ENCODE measurements at places on chromosomes 1 and 21.

GRCh38 chr21:16863908-16864307 lies 648.9 kb upstream of the CXADR start:
- DNase-seq = no peak

DNA sequence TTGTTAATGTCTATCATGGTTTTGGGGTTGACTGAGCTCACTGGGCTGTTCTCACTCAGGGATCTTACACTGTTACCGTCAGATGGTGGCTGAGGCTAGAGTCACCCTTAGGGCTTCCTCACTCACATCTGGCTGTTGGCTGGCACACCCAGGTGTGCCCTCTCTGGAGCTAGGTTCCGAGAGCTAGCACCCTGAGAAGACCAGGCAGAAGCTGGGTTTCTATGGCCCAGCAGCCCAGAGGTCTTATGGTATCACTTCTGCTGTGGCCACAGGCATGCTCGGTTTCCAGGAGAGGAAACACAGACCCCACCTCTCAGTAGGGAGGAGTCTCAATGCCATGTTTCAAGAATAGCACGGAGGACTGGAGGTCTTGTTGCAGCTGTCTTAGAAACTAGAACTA lies 20.7 kb upstream of the KIF1B start:
- no peak for DNase-seq

- DNase-seq = no peak
Observed at GRCh38 chr1:151273924-151274466, 8.1 kb upstream of the ZNF687 start.

GRCh38 chr1:36776948-36777831 lies 257.1 kb downstream of the GRIK3 start:
- DNase-seq = no peak

DNA sequence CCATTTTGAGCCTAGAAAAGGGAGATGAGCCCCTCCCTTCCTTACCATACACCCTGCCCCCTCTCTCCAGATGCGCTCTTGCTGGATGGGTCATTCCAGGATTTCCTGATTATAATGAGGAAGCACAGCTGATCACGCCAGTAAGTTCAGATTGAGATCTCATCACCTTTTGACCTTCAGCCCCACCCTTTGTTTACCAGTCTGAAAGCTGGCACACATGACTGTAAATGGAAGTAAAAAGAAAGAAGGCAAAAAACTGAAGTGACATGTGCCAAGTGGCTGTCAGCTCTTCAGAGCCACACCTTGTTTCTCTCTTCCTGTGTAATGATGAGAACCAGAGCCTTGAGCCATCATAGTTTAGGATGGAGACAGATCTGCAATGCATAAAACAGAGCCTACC lies 27.9 kb downstream of the S1PR1 start:
- DNase-seq = no peak

GRCh38 chr1:93979718-93980319 lies 70.6 kb upstream of the GCLM start:
- no peak for DNase-seq

GRCh38 chr1:38741341-38741740 lies 118.2 kb downstream of the RRAGC start:
- DNase-seq = no peak

GRCh38 chr1:95518310-95518709 lies 284.3 kb downstream of the RWDD3 start:
- no peak for DNase-seq

- no peak for DNase-seq
Observed at GRCh38 chr21:39142972-39143371, 40.3 kb downstream of the PSMG1 start.

- DNase-seq = no peak
Observed at GRCh38 chr1:48644190-48644900, 132.3 kb downstream of the BEND5 start.

DNA sequence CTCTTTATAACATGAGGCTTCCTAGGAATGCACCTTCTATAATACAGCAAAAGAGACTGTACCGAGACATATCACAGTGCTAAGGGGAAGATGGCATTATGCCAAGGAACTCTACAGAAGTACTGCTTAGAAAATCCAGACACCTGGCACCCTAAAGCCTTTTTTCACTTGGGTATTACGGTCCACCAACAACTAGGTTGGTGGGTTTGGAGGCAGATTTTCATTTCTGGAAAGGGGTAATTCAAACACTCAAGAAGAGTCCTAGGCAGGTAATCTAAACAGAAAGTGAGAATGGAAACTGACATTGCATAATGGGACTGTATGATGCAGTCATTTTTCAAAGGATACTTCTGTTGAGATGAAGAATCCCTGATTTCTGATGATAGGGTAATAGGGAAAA lies 19.6 kb downstream of the SCMH1 start:
- no peak for DNase-seq
